ENCODE measurements at places on chromosomes 16 and 17. TPM values are rescaled to one million over a fixed set of nuclear protein-coding genes. Genes with fewer than 3 reads are reported as not detected.

KRT32 gene
- total RNA-seq: not detected

TEX14 gene
- not detected for total RNA-seq

TEKT1 gene
- total RNA-seq: not detected

CES5A gene
- total RNA-seq: not detected

DLX4 gene
- total RNA-seq: not detected

NXPH3 gene
- 0.27 TPM for total RNA-seq

NOD2 gene
- total RNA-seq: not detected

CFAP97D1 gene
- not detected for total RNA-seq

OR1A1 gene
- not detected for total RNA-seq

TBC1D3H gene
- not detected for total RNA-seq

ESRP2 gene
- total RNA-seq: not detected

TNP2 gene
- not detected for total RNA-seq

SGCA gene
- not detected for total RNA-seq

BEAN1 gene
- 3.8 TPM for total RNA-seq

CCNF gene
- 40.3 TPM for total RNA-seq

CD300E gene
- not detected for total RNA-seq

FSCN2 gene
- 1.6 TPM for total RNA-seq

NAGS gene
- 1.5 TPM for total RNA-seq

NEUROD2 gene
- not detected for total RNA-seq

ZSCAN10 gene
- not detected for total RNA-seq

FBXL16 gene
- total RNA-seq: 26.3 TPM

AURKB gene
- total RNA-seq: 67.6 TPM

AKTIP gene
- total RNA-seq: 6.1 TPM

KRT12 gene
- total RNA-seq: not detected

HP gene
- total RNA-seq: not detected

UMOD gene
- total RNA-seq: not detected

C16orf78 gene
- total RNA-seq: not detected

PRSS53 gene
- 5.1 TPM for total RNA-seq

KRTAP16-1 gene
- total RNA-seq: not detected

CRISPLD2 gene
- total RNA-seq: 0.84 TPM

KRTAP4-5 gene
- total RNA-seq: not detected

DOC2A gene
- total RNA-seq: 1.7 TPM

RHBDF2 gene
- 17.5 TPM for total RNA-seq

TEKT5 gene
- total RNA-seq: not detected

PLA2G10 gene
- total RNA-seq: not detected

NOXO1 gene
- not detected for total RNA-seq

KRTAP9-2 gene
- not detected for total RNA-seq

GLIS2 gene
- total RNA-seq: 7.4 TPM

UNKL gene
- total RNA-seq: 46.1 TPM

CCL17 gene
- not detected for total RNA-seq

DNAH17 gene
- total RNA-seq: 0.41 TPM

TMEM100 gene
- total RNA-seq: not detected

IL17C gene
- total RNA-seq: not detected

GPR179 gene
- 0.07 TPM for total RNA-seq

SLC47A1 gene
- total RNA-seq: 18.0 TPM

SLC4A1 gene
- total RNA-seq: not detected

GJC1 gene
- 19.9 TPM for total RNA-seq

MLYCD gene
- 3.3 TPM for total RNA-seq

ITGB4 gene
- total RNA-seq: 8.1 TPM
